Stimulated activated CD4-positive, alpha-beta T cell treated with anti-CD3 and anti-CD28 coated beads, Interleukin-1b, Interleukin-23, amount 100 ng/mL, for 24 hours (primary cell): ENCODE measurements at places on chromosomes 13 and 19.
A peak's percentile ranks its signal among the peaks of the same experiment; 100 is the strongest.

DNA sequence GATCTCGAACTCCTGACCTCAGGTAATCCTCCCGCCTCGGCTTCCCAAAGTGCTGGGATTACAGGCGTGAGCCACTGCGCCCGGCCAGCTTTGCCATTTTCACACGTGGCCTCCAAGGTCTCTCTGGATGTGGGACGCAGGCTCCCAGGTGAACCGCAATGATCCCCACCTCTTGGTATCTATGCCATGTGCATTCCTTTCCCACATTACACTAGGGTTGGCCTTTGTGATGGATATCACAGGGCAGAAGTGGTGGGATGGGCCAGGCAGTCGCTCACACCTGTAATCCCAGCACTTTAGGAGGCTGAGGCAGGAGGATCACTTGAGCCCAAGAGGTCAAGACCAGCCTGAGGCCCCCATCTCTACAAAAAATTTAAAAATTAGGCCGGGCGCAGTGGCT, 22.4 kb downstream of the FGF21 start:
- DNase-seq = no peak

DNA sequence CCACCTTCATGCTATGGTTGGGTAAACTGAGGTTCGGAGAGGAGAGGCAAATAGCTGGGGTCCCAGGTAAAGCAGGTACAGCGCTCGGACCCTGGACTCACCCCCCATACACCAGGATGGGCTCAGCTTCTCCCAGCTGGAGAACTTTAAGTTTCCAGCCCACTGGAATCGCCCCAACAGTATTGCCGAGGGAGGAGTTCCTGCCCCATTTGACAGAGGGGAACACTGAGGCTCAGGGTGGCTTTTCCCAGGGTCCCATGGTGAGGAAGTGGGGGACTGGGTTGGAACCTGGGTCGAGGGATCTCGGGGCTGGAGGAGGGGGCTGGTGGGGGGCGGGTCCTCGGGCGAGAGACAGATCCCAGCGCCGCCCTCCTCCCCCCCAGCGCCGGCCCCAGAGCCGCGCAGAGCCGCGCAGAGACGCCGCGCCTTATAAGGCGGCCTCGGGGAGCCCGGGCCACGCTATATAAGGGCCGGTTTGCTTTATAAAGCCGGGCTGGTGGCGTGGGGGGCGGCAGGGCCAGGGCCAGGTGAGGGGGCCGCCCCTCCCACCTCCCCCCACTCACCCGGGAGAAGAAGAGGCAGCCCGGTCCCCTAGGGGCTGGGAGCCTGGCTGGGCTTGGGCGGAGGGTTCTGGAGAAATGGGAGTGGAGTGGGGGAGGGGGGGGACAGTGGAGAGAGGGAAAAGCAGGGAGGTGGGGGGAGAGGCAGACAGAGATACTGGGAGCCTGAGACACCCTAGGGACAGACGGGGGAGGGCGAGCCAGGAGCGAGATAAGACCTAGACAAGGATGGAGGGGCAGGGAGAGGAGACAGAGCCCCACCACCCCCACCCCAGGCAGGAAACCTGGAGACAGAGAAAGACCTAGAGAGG, 1.1 kb downstream of the CNN1 start:
- no peak for DNase-seq

- no peak for DNase-seq
These were observed at the start of gene RTBDN for GRCh38 chr19:12834566-12834943. Gene RTBDN, minus strand, starts transcription at chr19:12834579. Its CDS starts 4,600 bp downstream, at chr19:12829979.

DNA sequence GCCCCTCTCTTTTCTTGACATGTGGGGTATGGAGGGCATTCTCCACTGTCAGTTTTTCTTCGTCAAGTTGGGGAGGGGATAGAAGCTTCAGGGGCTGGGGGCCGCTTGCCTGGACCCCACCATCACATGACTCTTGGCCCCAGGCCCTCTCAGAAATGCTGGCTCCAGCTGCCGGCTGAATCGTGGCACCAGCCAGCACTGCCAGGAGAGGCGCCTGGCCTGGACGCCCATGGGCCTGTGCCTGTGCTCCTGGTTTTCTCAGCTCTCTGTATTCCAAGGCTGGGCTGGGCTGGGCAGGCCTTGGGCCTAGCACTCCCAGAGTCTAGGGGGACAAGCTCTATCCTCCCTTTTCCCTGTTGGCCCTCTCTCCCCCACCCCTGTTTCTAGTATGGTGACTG, 38.6 kb downstream of the LYL1 start:
- no peak for DNase-seq

DNA sequence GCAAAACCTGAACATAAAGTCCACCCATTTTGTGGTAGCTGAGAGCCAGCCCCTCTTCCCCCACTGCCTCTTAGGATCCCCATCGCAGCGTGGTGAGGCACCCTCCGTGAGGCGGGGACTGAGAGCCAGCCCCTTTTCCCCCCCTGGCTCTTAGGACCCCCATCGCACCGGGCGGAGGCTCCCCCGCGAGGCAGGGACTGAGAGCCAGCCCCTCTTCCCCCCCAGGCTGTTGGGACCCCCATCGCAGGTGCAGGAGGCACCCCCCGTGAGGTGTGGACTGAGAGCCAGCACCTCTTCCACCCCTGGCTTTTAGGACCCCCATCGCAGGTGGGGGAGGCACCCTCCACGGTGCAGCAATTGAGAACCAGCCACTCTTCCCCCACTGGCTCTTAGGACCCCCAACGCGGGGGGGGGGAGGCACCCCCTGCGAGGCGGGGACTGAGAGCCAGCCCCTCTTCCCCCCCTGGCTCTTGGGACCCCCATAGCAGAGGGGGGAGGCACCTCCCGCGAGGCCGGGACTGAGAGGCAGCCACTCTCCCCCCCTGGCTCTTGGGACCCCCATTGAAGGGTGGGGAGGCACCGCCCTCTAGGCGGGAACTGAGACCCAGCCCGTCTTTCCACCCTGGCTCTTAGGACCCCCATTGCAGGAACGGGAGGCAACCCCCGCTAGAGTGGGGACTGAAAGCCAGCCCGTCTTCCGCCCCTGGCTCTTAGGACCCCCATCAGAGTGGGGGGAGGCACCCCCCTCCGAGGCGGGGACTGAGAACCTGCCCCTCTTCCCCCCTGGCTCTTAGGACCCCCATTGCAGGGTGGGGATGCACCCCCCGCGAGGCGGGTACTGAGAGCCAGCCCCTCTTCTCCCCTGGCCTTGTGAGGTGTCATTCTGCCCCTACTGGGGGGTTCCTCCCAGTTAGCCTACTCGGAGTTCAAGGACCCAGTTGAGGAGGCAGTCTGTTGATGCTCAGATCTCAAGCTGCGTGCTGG, 366.4 kb upstream of the SPRY2 start:
- no peak for DNase-seq

- no peak for DNase-seq
These were observed 235.5 kb downstream of the GPC6 start for GRCh38 chr13:93462151-93462550.

DNA sequence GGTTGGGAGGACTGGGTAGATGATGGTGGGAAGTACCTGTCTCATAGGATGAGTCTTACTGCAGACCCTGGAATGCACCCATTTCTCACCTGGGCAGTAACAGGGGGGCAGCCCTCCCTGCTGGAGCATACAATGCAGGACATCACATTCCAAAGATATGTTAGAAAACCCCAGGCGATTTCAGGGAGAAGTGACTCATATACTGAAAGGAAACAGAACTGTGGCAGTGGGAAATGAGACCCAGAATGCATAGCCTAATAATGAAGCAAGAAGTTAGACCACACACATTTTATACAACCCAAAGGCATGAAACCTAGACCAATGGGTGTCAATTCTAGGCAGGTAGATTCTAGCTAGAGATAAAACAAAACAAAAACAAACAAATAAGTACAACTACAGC, 402.7 kb downstream of the IRS2 start:
- no peak for DNase-seq

DNA sequence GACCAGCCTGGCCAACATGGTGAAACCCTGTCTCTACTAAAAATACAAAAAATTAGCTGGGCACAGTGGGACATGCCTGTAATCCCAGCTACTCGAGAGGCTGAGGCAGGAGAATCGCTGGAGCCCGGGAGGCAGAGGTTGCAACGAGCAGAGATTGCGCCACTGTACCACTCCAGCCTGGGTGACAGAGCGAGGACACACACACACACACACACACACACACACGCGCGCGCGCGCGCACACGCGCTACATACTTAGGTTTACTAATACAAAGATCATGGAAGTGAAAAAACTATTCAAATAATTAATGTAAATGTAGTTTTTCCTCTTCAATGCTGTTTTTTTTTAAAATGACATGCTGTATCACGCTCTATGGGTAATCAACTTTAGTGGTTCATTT, 58.5 kb upstream of the ZDHHC20 start:
- DNase-seq = no peak

DNA sequence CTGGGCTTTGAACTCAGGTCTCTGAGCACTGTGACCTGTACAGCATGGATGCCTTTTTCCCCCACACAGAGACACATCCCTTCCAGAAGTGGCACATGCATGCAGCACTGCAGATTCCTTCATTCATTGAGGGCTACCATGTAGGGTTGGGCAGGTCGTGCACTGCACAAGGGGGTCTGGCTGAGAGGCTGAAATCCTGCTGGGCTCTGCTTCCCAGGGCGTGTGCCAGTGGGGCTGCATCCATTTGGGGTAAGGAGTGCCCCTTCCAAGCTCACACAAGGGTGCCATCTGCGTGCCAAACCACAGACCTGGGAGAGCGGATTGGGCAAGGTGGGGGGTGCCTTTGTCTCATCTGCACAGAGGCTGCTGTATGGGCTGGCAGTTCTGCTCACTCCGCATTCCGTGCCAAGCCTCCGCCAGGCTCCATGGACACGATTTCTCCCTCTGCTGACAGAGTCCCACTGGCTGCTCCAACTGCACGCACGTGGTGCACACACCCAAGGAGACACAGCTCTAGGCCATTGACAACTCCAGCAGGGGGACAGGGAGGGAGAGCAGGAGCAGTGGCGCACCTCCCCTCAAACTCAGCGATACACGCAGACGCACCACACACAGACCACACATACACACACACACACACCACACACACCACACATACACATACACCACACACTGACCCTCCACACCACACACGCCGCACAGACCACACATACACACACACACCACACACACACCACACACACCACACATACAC, 4.5 kb upstream of the SHISA7 start:
- no peak for DNase-seq

DNA sequence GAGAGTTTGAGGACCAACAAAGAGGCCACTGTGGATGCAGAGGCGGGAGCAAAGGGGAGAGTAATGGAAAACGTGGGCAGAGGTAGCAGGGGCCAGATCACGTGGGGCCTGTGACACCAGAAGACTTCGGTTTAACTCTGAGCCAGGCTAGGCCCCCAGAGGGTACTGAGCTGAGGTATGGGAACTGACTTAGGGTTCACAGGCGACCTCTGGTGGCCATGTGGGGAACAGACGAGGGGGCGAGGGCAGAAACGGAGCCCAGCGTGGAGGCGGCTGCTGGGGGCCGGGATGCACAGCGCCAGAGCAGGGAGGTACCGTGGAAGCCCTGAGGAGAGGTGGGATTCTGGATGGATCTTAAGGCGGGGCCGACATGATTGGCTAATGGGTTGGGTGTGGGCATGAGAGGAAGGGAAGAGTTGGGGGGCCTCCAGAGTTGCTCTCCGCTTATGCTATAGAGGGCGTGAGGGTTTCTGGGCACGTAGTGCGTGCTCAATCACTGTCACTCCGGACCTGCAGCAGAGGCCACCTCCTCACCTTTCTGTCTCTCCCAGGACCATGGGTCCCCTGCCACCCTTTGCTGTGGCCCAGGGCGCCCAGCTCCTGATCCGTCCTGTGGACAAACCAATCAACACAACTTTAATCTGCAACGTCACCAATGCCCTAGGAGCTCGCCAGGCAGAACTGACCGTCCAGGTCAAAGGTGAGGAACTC, 13.7 kb downstream of the PVR start:
- DNase-seq = peak; percentile 57

- DNase-seq = no peak
These were observed 37.4 kb downstream of the ZNF787 start for GRCh38 chr19:56083668-56084067.
